Cardiac muscle cell (in vitro differentiated cells and primary cell): ENCODE measurements at places on chromosomes 11 and 22.

- H3K4me1 ChIP-seq, result no peaks in the 10 kb centered on the region
- no peaks in the 10 kb centered on the region for H3K36me3 ChIP-seq
- H3K27me3 ChIP-seq, result peaks cover 63% of the 10 kb centered on the region
- H3K4me3 ChIP-seq, result no peak overlapping the region
Observed at GRCh38 chr11:71255323-71255722, 2.9 kb upstream of the SHANK2 start.

DNA sequence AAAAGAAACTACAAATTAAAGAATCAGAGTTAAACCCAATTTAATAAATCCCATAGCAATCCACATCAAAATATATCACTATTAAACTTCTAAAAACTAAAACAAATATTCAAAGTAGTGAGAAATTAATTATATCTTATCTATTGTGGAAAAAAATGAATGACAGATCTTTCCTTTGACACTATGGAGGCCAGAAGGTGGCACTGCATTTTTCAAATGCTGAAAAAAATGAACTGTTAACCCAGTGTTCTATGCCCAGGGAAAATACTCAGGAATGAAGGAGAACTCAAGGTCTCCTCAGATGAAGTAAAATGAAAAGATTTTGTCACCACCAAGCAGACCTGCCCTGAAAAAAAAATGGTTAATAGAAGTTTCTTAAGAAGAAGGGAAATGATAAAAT, 27.7 kb downstream of the TYR start:
- no peak overlapping the region for H3K4me3 ChIP-seq
- H3K36me3 ChIP-seq, result no peaks in the 10 kb centered on the region
- no peaks in the 10 kb centered on the region for H3K27me3 ChIP-seq
- no peak overlapping the region for H3K27ac ChIP-seq
- H3K4me1 ChIP-seq, result no peaks in the 10 kb centered on the region
- DNase-seq, result no peak

DNA sequence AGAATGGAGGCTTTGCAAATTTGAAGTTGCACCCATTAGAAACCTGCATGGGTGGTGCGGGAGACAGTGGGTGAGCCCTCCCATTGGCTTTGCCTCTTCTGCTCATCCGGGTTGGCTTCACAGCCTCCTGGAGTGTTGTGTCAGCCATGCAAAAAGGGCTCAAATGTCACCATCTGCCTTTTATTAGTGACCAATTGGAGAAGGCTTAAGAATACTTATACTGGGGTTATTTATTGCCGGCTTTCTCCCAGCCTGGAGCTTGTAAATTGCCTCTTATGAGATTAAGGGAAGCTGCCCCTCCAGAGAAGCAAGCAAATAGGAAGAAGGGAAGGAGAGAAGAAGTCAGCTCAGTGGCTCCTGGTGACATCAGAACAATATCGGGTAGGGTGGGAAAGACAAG, 182.6 kb downstream of the ST3GAL4 start:
- H3K4me3 ChIP-seq, result no peak overlapping the region
- no peak for DNase-seq
- no peak overlapping the region for H3K27ac ChIP-seq
- no peaks in the 10 kb centered on the region for H3K36me3 ChIP-seq
- no peaks in the 10 kb centered on the region for H3K4me1 ChIP-seq

DNA sequence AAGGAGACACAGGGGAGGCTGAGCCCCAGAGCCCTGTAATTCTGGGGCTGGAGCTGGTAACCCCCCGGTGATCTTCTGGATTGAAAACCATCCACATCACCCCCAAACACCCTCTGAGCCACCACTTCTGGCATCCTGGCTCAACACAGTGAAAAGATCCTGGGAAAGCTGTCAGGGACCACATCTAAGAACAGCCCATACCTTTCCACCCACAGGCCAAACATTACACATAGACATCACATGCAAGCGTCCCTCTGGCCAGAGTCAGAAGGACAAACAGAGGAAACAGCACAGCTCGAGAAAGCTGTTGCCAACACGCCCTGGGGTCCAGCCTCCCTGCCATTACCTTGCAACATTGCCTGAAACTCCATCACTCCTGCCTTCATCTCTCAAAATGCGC, 469.5 kb downstream of the SOX6 start:
- no peak for DNase-seq
- peaks cover 39% of the 10 kb centered on the region for H3K4me1 ChIP-seq
- H3K36me3 ChIP-seq, result no peaks in the 10 kb centered on the region
- H3K27ac ChIP-seq, result no peak overlapping the region

GRCh38 chr11:92653454-92653853, 316.0 kb upstream of the MTNR1B start:
- no peaks in the 10 kb centered on the region for H3K36me3 ChIP-seq
- no peaks in the 10 kb centered on the region for H3K4me1 ChIP-seq
- H3K4me3 ChIP-seq, result no peak overlapping the region

GRCh38 chr11:103953797-103954486, 82.5 kb upstream of the DDI1 start:
- no peaks in the 10 kb centered on the region for H3K27me3 ChIP-seq
- no peak overlapping the region for H3K4me3 ChIP-seq
- H3K36me3 ChIP-seq, result no peaks in the 10 kb centered on the region
- DNase-seq, result no peak

GRCh38 chr22:39247361-39247760, 2.6 kb upstream of the PDGFB start:
- no peak for DNase-seq
- no peaks in the 10 kb centered on the region for H3K27me3 ChIP-seq
- no peak overlapping the region for H3K4me3 ChIP-seq
- no peaks in the 10 kb centered on the region for H3K36me3 ChIP-seq

DNA sequence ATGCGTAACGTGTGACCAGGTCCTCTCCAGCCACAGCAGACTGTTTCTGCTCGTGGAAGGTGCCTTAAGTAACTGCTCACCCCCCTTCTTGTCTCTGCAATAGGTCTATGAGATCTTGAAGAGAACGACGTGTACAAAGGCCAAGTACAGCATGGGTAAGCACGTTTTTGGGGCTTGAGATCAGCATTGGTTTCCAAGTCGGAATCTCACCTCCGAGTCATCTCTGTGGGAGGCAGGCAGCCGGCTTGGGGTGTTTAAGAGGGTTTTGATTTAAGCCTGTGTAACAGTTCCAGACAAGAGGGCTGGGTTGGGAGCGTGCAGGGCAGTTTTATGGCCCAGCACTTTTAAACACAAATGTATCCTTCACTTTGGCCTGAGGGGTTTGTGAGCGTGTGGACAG, 30.1 kb downstream of the ANO1 start:
- H3K27me3 ChIP-seq, result no peaks in the 10 kb centered on the region
- H3K36me3 ChIP-seq, result no peaks in the 10 kb centered on the region
- H3K27ac ChIP-seq, result no peak overlapping the region

- H3K27ac ChIP-seq, result no peak overlapping the region
- no peaks in the 10 kb centered on the region for H3K36me3 ChIP-seq
- H3K4me1 ChIP-seq, result no peaks in the 10 kb centered on the region
- no peaks in the 10 kb centered on the region for H3K27me3 ChIP-seq
Observed at GRCh38 chr11:72309641-72310040, 65.7 kb upstream of the PHOX2A start.

DNA sequence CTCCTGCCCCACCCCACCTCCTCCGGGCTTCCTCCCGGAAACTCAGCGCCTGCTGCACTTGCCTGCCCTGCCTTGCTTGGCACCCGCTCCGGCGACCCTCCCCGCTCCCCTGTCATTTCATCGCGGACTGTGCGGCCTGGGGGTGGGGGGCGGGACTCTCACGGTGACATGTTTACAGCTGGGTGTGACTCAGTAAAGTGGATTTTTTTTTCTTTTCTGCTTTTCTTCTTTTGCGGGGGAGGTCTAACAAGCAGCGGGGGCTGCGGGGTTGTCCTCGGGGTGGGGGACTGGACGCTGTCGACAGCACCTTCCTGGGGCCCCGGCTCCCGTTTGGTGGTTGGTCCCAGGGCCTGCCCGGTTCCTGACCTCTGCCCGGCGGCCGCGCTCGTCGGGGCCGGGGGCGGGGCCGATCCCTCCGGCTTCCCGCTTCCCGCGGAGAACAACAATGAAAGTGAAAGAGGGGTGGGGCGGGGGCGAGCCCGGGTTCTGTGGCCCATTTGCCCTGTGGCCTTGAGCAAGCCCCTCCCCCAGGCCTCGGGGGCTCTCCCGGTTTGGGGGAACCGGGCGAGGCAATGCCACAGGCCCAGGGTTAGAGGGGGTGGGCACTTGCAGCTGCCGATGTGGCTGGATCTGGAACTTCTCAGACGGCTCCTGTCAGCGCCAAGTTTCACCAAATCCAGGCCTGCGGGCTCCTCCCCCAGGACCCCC, 975 bp upstream of the MDK start:
- H3K4me1 ChIP-seq, result peaks cover 8% of the 10 kb centered on the region
- H3K27ac ChIP-seq, result peak overlapping the region; percentile 98
- peaks cover 7% of the 10 kb centered on the region for H3K36me3 ChIP-seq
- no peaks in the 10 kb centered on the region for H3K27me3 ChIP-seq
- DNase-seq, result peak; percentile 71

DNA sequence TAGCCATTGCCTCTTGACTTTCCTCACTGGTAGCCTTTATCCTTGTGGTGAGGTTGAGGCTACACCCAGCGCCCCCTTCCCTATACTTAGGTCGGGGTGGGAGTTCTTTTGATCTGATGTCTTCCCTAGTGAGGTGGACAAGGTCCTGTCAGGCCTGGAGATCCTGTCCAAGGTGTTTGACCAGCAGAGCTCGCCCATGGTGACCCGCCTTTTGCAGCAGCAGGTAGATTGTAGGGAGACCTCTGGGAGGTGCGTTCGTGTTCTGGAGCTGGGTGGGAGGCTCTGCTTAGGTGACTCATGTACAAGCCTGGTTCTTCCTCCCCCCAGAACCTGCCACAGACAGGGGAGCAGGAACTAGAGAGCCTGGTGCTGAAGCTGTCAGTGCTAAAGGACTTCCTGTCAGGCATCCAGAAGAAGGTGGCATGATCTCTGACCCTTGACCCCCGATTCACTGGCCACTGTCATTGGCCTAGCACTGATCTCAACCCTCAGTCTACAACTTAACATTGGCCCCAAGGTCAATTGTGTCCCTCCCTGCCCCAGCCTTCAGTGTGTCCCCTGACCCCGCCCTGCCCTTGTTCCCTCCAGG, 4.9 kb downstream of the INPPL1 start:
- H3K27me3 ChIP-seq, result no peaks in the 10 kb centered on the region
- no peak for DNase-seq
- peaks cover 52% of the 10 kb centered on the region for H3K36me3 ChIP-seq
- H3K4me1 ChIP-seq, result peaks cover 6% of the 10 kb centered on the region

DNA sequence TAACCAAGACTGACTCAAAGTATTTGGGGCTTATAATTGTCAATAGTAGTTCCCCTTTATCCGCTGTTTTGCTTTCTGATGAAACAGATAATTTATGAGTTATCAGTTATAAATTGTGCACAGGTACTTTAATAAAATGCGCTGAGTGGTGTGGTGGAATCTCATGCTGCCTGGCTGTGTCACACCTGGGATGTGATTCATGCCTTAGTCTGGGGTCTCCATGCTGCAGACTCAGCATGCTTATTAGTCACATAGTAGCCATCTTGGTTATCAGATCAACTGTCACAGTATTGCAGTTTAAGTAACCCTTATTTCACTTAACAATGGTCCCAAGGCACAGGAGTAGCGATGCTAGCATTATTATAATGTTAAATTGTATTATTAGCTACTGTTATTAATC, 995.2 kb downstream of the NTM start:
- H3K4me1 ChIP-seq, result no peaks in the 10 kb centered on the region
- H3K27me3 ChIP-seq, result no peaks in the 10 kb centered on the region
- no peak overlapping the region for H3K4me3 ChIP-seq

DNA sequence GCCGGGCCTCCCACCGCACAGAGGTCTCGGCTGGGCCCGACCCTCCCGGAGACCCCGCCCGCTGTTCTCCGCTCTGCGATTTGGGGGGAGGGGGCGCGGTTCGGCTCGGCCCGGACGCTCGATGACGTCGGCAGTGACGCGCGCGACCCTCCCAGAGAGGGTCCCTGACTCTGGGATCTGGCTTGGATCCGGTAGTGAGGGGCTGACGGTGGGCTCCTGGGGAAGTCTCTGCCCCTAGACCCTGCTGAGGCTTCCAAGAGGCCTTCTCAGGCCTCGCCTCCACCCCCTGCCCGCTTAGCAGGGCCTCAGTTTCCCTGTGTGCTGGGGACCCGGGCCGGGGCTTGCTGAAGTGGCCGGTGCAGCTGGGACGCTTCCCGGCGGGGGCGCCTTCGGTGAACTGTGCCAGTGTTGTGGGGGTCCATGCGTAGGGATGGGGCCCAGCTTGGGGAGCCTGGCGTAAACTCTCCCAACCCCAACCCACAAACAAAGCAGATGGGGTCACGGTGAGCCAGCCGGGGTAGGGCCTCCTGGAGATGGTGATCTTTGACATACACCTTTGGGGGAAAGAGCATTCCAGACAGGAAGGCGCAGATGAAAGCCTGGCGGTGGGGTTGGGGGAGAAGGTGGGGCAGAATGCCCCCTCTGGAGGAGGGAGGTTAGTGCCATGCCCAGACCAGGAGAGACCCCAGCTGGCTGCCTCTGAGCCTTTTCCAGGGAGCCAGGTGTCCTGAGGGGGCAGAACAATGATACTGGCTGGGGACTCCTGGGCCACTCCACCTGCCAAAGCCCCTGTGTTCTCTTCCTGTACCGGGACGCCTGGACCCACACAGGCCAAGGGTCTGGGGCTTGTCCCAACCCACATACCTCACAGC, 1.0 kb downstream of the B4GALNT4 start:
- peak overlapping the region; percentile 29 for H3K4me3 ChIP-seq
- no peaks in the 10 kb centered on the region for H3K4me1 ChIP-seq
- H3K27me3 ChIP-seq, result no peaks in the 10 kb centered on the region
- H3K27ac ChIP-seq, result no peak overlapping the region
- H3K36me3 ChIP-seq, result peaks cover 3% of the 10 kb centered on the region

- H3K27me3 ChIP-seq, result peaks cover 14% of the 10 kb centered on the region
- no peak for DNase-seq
- peaks cover 13% of the 10 kb centered on the region for H3K4me1 ChIP-seq
- H3K36me3 ChIP-seq, result no peaks in the 10 kb centered on the region
Observed at GRCh38 chr22:27747396-27748221, 53.9 kb downstream of the MN1 start.

- no peak overlapping the region for H3K4me3 ChIP-seq
- peaks cover 4% of the 10 kb centered on the region for H3K36me3 ChIP-seq
- no peaks in the 10 kb centered on the region for H3K4me1 ChIP-seq
- no peak overlapping the region for H3K27ac ChIP-seq
Observed at GRCh38 chr11:69650081-69650831, 9.3 kb downstream of the CCND1 start.

DNA sequence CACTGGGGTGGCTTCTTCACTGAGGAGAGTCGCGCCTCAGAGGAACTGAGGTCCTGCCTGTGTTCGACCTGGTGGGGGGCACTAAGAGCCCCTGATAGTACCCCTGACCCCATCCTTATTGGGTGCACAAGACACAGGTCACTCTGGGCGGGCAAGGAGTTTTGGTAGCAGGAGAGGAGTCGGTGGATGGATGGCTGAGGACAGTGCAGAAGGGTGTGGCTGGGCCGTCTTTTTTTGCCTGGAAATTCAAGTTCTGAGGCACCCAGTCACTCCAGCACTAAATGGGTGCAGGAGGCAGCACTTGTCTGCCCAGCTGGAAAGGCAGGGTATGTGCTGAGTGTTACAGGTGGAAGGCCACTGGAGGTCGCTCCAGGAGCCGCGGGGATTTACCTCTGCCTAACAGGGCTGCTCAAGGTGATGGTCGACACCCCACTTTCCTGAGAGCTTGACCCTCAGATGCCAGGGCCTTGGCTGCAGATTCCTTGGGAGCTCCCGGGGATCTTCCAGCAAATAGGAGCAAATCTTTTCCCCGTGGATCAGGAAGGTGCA, 960 bp downstream of the TSSC4 start:
- no peaks in the 10 kb centered on the region for H3K27me3 ChIP-seq
- peaks cover 13% of the 10 kb centered on the region for H3K4me1 ChIP-seq
- no peak for DNase-seq
- H3K4me3 ChIP-seq, result peak overlapping the region; percentile 93
- peak overlapping the region; percentile 90 for H3K27ac ChIP-seq
- peaks cover 17% of the 10 kb centered on the region for H3K36me3 ChIP-seq
